ENCODE measurements at places on chromosomes 4 and X. TPM values are rescaled to one million over a fixed set of nuclear protein-coding genes. Genes with fewer than 3 reads are reported as not detected.

DNA sequence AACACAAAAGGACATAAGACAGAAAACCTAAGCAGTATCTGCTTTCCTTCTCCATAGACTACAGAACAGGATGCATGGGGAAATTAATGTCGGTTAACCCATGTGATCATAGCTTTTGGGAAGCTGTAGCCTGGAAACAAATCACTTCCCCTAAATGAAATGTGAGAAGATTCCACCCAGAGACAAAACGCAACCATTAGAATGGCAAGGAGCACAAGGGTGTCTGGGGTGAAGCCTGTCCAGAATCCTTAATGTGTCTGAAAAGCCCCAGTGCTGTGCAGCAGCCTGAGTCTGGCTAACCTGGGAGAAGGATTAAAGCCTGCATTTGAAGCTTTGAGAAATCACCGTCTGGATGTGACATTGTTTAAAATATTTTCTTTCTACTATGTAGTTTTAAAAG is 213.3 kb downstream of the ANKRD50 start:
- no peak for DNase-seq

Gene NAA11
- not detected for total RNA-seq

GRCh38 chr4:91754716-91755115 is 549.0 kb upstream of the GRID2 start:
- DNase-seq, result no peak

Gene NHSL2
- 1.6 TPM for total RNA-seq

Gene TBL1X
- total RNA-seq, result 22.9 TPM

Gene EDA
- 2.5 TPM for total RNA-seq

- DNase-seq, result no peak
Observed at GRCh38 chrX:11319806-11320520, 26.8 kb downstream of the AMELX start.

Gene CLDN34
- total RNA-seq, result not detected

Data from kidney epithelial cell (primary cell).